ENCODE measurements at places on chromosomes 6 and 20.

GRCh38 chr6:154143753-154144152 lies 104.7 kb downstream of the OPRM1 start:
- H3K27ac ChIP-seq: no peak overlapping the region
- peaks cover 9% of the 10 kb centered on the region for H3K27me3 ChIP-seq
- no peak for DNase-seq
- H3K36me3 ChIP-seq: no peaks in the 10 kb centered on the region
- no peak overlapping the region for H3K4me3 ChIP-seq

DNA sequence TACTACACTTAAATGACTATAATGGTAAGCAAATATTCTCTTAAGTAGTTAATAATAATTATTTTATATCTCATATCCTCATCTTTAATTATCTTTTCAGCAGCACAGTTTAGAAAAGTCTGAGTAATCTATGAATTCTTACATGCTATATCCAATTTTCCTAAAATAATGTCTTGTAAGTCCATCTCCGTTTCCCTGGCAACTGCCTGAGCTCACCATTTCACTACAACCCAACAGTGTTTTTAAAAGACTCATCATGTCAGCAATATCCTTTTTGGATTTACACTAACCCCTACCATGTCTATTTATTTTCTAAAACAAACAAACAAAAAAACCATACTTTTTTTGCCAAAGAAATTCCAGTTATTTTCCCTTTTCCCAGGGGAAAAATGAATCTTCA lies 859.6 kb downstream of the EYS start:
- H3K4me1 ChIP-seq: peaks cover 15% of the 10 kb centered on the region
- H3K4me3 ChIP-seq: no peak overlapping the region
- H3K36me3 ChIP-seq: peaks cover 5% of the 10 kb centered on the region
- H3K27ac ChIP-seq: no peak overlapping the region

DNA sequence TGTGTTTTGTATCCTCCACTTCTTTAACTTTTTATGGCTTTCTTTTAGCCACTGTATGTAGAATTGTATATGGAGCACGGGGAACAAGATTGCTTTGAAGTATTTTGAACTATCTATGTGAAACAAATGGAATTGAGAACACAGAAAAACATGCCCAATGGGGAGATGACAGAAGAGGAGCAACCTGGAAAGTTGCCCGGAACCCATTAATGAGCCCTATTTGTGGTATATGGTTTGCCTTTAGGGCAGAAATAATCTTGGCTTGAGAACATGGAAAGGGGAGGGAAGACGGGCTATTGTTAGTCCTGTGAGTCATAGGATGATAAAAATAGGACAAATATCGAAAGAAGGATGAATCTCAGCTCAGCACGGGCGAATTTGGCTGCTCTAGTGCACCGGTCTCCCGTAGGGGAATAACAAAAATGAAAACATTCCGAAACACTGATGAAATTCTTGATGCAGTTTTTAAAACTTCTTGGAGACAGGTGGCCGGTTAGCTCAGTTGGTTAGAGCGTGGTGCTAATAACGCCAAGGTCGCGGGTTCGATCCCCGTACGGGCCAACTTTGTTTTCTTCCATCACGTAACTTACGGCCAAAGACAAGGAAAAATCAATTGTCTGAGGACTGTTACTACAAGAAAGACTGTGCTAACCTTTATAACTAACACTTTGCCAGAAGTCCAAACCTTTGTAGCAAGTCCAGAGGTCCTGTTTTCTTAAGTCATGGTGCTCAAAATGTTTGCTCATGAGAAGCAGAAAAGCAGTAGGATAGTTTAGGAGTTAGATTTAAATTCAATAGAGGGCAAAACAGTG lies 15.7 kb downstream of the HMGN4 start:
- no peaks in the 10 kb centered on the region for H3K27me3 ChIP-seq
- DNase-seq: peak; percentile 50
- H3K27ac ChIP-seq: no peak overlapping the region
- peaks cover 20% of the 10 kb centered on the region for H3K4me1 ChIP-seq
- no peaks in the 10 kb centered on the region for H3K36me3 ChIP-seq
- H3K4me3 ChIP-seq: no peak overlapping the region

- no peaks in the 10 kb centered on the region for H3K27me3 ChIP-seq
- H3K36me3 ChIP-seq: no peaks in the 10 kb centered on the region
- no peak overlapping the region for H3K27ac ChIP-seq
- DNase-seq: no peak
- peaks cover 9% of the 10 kb centered on the region for H3K4me1 ChIP-seq
Observed at GRCh38 chr6:9126878-9127560, 691.7 kb upstream of the SLC35B3 start.

DNA sequence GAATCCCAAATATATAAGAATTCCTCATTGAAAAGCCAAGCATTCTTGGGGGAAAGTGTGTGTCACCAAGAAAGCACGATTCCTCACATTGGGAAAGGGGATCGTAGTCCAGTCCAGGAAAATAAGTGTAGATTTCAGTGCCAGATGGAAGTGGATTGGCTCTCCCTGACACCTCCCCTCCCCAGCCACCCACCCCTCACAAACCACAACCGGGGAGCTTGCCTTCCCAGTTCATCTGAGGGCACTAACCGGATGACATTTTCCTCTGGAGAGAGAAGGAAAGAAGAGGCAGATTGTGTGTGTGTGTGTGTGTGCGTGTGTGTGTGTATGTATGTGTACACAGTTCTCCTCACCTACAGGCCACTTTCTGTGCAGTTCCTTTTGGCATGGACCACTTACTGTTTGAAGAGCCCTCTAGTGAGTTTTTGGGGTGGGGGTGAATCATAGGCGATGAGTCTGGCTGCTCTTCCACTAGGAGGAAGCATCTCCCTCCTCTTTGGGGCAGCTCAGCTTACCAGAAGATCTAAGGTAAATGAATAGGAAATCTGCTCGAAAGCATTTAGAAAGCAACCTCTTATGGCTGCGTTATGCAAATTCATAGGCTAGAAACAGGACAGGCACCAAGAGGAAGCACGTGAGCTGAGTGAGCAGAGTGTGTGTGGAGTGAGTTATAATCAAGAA lies 20.8 kb downstream of the DAAM2 start:
- no peak overlapping the region for H3K27ac ChIP-seq
- H3K27me3 ChIP-seq: peaks cover 3% of the 10 kb centered on the region
- no peak overlapping the region for H3K4me3 ChIP-seq

DNA sequence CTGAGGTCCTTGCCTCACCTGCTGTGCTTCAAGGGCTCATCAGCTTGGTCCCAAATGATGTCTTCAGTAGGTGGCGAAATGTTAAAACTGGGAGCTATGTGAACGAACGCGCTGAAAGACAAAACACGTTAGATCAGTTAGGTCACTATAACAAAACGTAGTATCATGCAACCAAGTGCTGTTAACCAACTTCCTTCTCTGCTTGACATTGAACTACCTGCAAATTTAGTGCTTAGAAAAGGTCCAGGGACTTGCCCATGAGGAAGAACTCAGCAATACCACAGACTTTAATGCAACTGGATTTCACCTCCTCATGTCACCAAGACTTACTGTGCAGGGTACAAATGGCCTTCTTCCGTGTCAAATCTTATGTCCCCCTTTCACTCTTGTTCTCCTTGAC lies 24.8 kb downstream of the BACH2 start:
- H3K4me1 ChIP-seq: peaks cover 22% of the 10 kb centered on the region
- H3K4me3 ChIP-seq: no peak overlapping the region
- no peak overlapping the region for H3K27ac ChIP-seq
- H3K36me3 ChIP-seq: peaks cover 35% of the 10 kb centered on the region
- no peaks in the 10 kb centered on the region for H3K27me3 ChIP-seq

- H3K4me1 ChIP-seq: peaks cover 8% of the 10 kb centered on the region
- H3K27me3 ChIP-seq: peaks cover 14% of the 10 kb centered on the region
- no peak overlapping the region for H3K27ac ChIP-seq
- H3K4me3 ChIP-seq: no peak overlapping the region
- no peak for DNase-seq
Observed at GRCh38 chr6:163876391-163876790, 461.9 kb downstream of the QKI start.

DNA sequence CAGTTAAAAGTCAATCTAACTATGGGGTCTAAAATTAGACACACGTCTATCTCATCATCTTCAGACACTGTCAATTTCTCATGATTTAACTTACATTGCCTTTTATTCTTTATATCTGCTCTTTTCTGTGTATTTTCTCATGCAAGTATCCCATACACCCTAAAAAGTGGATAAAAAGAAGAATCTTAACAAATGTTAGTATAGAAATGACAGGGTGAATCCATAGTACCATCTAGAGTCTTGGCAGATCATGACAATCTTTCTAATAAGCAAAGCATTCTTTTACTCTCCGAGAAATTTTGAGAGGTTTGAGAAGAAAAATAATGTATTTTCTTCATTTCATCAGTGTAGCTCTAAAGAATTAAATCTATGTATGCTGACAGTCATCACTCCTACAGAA lies 382.7 kb downstream of the C6orf118 start:
- no peak overlapping the region for H3K4me3 ChIP-seq
- H3K27ac ChIP-seq: no peak overlapping the region

DNA sequence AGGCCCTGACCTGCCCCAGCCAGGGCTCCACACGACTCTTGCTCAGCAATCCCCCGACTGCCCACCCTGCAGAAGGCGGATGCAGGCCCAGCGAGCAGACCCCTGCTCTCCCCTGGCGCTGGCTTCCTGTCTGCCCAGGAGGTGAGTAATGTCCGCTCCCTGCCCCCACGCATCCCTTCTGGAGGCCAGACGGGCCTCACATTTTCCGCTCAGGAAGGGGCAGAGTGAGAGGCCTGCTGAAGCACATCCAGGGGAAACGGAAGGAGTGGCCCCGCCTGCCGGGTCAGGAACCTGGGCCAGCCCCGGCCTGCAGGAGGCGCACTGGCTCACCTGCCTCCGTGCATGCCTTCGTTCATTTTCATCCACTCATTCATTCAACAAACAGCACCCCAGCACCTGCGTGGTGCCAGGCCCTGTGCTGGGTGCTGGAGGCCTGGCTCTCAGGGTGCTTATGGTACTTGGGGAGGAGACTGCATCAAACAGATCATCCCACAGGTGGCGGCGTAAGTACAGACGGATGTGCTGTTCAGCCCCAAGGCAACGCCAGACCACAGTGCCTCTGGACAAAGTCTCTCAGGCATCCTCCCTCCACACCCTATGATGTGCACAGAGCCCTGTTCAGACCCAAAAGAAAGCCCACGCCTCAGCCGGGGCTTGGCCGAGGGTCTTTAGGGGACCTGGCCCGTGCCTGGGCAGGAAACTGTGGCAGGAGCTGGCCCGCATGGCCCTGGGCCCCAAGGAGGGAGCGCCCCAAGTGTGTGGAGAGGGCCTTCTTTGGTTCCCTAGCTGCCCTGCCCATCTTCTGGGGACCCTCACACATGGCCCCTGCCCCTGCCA lies 112.1 kb downstream of the ASXL1 start:
- peak; percentile 36 for DNase-seq
- H3K4me1 ChIP-seq: peaks cover 33% of the 10 kb centered on the region
- H3K27ac ChIP-seq: peak overlapping the region; percentile 91
- H3K27me3 ChIP-seq: no peaks in the 10 kb centered on the region
- peaks cover 10% of the 10 kb centered on the region for H3K36me3 ChIP-seq
- H3K4me3 ChIP-seq: no peak overlapping the region

DNA sequence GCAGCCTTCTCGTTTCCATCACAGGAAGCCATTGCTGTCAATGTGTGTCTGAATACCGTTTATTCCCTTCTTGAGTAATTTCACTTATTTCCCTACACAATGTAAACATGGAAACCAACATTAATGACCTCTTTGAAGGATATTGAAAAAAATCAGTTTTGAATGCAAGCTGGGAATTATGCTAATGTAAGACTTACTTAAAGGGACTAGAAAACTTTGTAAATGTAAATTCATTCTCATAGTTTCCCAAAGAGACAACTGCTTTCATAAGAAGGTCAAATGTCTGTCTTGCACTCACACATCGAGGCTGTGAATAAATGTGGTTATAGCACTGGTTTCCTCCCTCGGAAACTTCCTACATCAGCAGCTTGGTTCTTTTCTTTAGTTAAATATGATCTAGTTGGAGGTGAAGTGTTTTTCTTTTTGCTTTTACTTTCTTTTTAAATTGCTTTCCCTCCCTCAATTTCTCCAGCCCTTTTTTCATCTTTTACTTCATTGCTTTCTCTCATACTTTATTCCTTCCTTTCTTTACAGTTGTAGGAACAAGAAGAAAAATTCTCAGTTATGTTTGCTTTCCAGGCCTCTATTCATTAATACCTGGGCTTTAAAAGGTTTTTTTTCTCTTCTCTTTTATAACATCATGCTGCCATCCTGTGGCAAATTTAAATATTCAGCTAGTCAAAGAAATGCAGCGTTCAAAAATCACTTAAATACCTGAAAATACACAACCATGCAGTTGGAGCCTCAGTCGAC lies 108.3 kb downstream of the TNFAIP3 start:
- no peak overlapping the region for H3K27ac ChIP-seq
- H3K36me3 ChIP-seq: no peaks in the 10 kb centered on the region
- H3K27me3 ChIP-seq: no peaks in the 10 kb centered on the region
- no peak for DNase-seq
- no peak overlapping the region for H3K4me3 ChIP-seq

GRCh38 chr20:52586660-52587059 lies 385.5 kb upstream of the TSHZ2 start:
- H3K4me1 ChIP-seq: no peaks in the 10 kb centered on the region
- H3K27ac ChIP-seq: no peak overlapping the region
- H3K27me3 ChIP-seq: peaks cover 71% of the 10 kb centered on the region

GRCh38 chr20:52054123-52054522 lies 137.5 kb downstream of the ZFP64 start:
- no peak for DNase-seq
- peaks cover 4% of the 10 kb centered on the region for H3K4me1 ChIP-seq
- no peak overlapping the region for H3K4me3 ChIP-seq
- no peak overlapping the region for H3K27ac ChIP-seq
- H3K36me3 ChIP-seq: peaks cover 14% of the 10 kb centered on the region

DNA sequence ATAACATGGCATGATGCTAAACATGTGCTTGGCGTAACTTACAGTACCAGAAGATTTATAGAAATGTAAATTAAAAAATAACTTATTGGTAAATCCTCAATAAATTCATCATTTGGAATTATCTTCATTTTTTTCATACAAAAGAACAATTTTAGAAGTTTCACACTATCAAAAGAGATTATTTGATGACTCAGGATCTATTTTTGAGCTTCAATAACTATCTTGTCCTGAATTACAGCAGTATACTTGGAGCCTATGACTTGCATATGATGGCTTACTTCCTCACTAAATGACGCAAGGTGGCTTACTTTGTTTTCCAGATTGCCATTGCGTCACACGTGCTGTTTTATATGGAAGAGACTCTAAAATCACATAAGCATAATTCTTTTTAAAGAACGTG lies 49.2 kb downstream of the KHDRBS2 start:
- H3K4me1 ChIP-seq: no peaks in the 10 kb centered on the region
- H3K36me3 ChIP-seq: no peaks in the 10 kb centered on the region
- H3K4me3 ChIP-seq: no peak overlapping the region
- no peaks in the 10 kb centered on the region for H3K27me3 ChIP-seq
- H3K27ac ChIP-seq: no peak overlapping the region
- DNase-seq: no peak

DNA sequence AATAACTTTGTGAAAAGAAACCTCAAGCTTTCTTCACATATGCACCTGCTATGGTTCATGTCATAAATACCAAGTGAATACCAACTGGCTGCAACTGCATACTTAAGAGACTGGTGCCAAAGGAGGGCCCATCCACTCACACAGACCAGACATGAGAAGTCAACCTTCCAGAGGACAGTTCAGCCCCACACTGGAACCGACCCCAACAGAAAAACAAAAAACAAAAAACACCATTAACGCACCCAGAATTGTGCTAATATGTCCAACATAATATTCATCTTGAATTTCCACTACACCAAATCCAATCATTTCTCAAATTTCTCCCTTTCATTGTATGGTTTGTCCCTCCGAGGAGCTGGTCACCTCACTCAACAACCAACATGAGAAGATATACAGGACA lies 42.8 kb downstream of the CHD6 start:
- no peak overlapping the region for H3K27ac ChIP-seq
- peaks cover 5% of the 10 kb centered on the region for H3K36me3 ChIP-seq

- no peak for DNase-seq
- peaks cover 2% of the 10 kb centered on the region for H3K27me3 ChIP-seq
- H3K36me3 ChIP-seq: peaks cover 4% of the 10 kb centered on the region
- peaks cover 16% of the 10 kb centered on the region for H3K4me1 ChIP-seq
Observed at GRCh38 chr6:109655761-109656262, 35.2 kb downstream of the AK9 start.

All from mesothelial cell of epicardium (in vitro differentiated cells).